HL-60 (cell line): ENCODE measurements at places on chromosomes 2 and 18.

DNA sequence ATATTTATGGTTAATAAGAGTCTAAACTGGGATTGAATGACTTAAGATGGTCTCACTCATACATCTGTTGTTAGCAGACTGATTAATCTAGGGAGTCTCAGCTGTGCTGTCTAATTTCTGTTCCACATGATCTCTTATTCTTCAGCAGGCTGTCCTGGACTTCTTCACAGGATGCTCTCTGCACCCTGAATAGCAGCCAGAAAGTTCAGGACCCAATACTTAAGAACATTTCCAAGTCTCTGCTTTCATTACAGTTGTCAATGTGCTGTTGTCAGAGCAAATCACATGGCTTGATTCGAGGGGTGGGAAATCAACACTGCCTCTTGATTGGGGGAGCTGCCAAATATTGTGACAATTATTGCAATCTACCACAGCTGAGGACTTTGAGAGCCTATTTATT, 627.1 kb upstream of the SLC8A1 start:
- no peak for DNase-seq

DNA sequence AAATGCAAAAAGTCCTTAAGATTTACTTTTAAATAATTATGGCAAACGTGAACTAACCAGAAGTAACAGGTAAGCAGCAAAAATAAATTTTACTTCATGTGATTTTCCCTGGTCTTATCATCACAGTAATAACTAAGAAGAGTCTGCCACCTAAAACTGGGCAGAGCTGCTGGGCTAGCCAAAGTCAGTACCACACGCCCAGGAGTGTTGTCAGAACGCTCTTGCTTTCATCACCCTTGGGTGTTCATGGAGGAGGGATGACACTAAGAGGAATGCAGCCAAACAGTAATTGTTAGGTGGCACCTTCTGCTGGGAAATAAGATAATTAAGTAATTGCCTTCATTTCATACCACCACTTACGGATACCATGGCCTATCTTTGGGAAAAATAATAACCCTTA, 92.0 kb upstream of the NEUROD1 start:
- no peak for DNase-seq

GRCh38 chr2:201118961-201119854, 3.2 kb downstream of the CFLAR start:
- peak; percentile 62 for DNase-seq

DNA sequence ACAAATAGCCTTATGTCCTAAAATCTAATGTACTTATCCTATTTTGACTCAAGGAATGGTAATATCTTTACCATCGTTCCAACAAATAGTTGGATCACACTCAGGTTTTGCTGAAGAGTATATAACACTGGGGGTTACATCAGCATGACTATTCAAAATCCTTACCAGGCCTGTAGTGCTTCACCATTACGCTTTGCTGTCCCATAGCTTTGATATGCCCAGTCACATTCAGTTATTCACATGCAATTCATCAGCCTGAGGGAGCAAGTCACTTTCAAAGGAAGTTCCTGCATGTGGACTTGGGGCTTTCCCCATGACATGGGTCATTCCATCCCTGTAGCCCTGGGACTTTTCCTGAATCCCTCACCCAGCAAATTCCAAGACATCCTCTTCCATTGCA, 39.6 kb downstream of the FTCDNL1 start:
- no peak for DNase-seq

GRCh38 chr2:98912221-98912851, 23.7 kb downstream of the CRACDL start:
- no peak for DNase-seq

GRCh38 chr2:61398413-61398812, 72.5 kb downstream of the USP34 start:
- no peak for DNase-seq

DNA sequence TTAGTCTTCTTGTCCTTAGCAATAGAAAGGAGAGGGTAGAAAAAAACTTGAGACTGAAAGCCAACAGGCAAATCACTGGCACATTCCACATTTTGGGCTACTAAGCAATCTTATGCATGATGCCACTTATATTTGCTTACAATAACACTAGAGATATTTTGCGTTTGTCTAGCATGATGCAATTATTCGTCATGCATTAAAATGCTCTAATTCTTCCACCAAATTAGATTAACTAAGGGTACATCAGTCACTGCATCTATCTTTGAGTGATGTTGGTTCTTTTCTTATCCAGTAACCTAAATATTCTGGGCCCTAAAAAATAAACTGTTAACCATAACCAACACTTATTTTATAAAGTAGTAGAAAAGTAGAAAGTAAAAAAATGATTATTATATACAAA, 1311.7 kb upstream of the CDH2 start:
- DNase-seq = no peak

DNA sequence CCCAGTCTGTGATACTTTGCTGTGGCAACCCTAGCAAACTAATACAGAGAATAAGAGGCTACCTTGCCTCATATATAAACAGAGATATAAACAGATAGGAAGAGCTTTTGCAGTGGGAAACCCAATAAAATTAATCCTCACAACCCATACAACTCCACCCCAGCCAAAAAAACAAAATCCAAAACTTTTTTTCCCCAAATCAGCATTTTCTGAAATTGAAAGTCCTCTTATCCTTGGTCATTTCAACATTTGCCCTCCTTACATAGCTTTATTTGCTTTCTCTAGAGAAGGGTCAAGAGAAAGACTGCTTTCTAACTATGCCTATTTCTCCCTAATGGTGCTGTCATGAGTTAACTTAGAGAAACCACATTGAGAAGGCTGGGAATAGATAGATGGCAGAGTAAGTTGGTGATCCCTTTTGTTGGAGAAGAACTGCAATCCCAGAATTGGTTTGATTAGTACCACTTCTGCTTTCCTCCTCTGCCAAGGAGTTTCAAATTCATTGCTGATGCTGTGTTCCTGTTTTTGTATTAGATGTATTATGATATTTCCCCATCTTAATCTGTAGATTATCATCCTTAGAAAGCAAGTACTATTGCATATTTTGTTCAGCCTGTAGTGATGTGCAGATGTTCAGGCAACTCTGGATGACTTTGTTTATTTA, 76.5 kb upstream of the B3GNT2 start:
- DNase-seq = peak; percentile 21

GRCh38 chr2:56590611-56591010, 406.8 kb downstream of the CCDC85A start:
- no peak for DNase-seq

GRCh38 chr2:44639399-44639798, 277.7 kb downstream of the CAMKMT start:
- no peak for DNase-seq

GRCh38 chr2:218555527-218555926, 12.6 kb downstream of the USP37 start:
- no peak for DNase-seq

- DNase-seq = no peak
Measured at GRCh38 chr2:144426981-144427479, 92.9 kb downstream of the ZEB2 start.

DNA sequence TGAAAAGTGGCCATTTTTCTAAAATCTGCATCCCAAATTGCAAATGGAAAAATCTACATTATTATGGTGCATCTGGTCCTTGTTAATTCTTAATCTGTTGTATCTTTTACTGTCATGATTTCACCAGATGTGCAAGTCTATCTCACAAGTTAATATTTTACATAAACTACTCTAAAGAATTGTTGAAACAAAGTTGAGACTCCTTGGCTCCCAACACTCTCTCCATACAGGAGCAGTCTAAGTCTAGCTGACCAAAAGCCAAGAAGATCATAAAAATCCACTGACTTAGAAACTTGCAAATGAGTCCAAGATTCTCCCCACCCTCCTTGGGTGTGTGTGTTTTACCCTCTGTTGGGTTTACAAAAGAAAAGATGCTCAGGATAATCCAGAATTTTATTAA, 85.1 kb downstream of the NCKAP5 start:
- DNase-seq = no peak

- no peak for DNase-seq
Measured at GRCh38 chr2:205752924-205753323, 70.6 kb downstream of the NRP2 start.

GRCh38 chr2:121809607-121810006, 54.2 kb downstream of the TSN start:
- no peak for DNase-seq

- DNase-seq = no peak
Measured at GRCh38 chr2:69138793-69139459, 125.9 kb downstream of the ANTXR1 start.

DNA sequence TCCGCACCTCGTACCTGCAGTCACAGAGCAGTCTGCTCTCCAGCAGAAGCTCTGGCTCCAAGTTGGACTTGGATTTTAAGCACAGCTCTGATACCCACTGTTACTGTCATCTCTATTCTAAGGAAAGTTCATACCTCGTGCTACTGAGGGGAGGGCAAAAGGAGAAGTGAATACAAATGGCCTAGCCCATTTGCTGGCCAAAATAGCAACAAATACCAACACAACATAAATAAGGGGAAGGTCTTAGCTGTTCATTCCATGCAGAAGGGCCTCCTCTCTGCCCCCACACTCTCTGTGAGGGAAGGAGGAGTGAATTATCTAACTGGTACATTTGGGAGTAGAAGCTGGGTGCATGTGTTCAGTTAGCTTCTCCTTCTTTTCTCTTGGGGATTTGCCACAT, 739.4 kb upstream of the RAB6C start:
- no peak for DNase-seq

DNA sequence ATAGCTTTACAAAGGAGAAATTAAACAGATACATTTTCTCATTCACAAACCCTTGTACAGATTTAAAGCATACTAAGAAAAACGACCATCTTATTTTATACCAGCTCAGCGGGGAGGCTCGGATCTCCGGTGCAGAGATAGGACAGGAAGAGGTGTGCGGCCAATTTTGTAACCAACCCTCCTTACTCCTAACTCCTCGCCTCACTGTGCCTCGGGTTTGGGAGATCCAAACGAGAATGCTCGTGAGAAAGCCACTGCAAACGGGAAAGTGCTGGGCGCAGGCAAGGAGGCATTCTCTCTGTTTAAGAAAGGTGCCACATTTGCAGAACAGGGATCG, 1.2 kb downstream of the KDSR start:
- DNase-seq = no peak

DNA sequence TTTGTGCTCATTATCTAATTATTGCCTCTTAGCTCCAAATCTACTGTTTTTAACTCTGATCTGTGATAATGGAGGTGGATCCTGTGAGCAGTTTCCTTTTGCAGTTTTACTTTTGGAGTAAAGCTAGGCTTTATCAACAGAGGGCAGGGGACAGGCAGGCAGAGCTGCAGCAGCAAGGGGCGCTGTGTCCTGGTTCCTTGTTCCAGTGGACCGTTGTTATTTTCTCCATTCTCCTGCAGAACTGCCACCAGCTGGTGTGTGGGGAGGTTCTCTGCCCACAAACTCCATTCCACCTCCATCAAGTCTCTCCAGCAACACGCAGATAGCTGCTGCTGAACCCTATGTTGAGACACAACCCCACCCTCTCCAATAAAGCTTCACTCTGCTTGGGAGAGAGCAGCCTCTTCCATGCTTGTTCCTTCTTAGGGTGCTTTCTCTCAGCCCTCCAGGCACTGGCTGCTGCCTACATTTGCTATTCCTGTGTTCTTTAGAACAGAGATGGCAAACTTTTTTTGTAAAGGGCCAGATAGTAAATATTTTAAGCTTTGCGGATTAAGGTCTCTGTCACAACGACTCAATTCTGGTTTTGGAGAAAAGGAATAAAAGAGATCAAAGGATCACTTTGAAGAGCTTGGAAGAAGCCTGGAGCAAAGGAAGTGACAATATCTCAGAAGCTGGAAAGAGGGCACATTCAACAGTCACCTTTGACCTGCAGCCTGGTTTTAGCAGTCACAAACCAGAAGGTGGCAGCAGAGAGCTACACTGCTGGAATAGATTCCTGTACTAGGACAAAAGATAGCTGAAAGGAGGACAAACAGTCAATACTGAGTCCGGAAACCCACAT, 208.8 kb downstream of the CCDC178 start:
- peak; percentile 36 for DNase-seq

DNA sequence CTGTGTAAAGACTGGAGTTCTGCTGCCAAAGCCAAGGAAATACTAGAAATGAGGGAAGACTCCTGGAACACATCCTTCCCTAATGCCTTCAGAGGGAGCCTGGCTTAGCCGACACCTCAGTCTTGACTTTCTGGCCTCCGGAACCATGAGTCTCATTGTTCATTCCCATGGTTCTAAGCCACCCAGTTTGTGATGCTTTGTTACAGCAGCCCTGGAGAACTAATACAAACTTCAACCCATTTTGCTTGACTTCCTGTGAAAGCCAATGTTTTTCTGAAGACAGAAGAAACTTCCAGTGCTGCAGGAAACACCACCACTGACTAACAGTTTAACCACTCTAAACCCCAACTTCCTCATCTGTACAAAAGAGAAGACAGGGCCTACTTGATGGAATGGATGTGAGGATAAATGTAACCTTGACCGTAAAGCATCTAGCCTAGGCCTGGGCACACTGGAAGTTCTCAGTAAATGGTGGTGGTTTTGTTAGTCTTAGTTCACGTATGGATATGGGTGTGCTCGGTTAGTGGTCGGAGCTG, 85.9 kb upstream of the RFX8 start:
- DNase-seq = peak; percentile 76

GRCh38 chr2:29782087-29782486, 139.3 kb downstream of the ALK start:
- no peak for DNase-seq

- no peak for DNase-seq
Measured at GRCh38 chr2:10413991-10414451, 34.1 kb downstream of the ODC1 start.

- no peak for DNase-seq
Measured at GRCh38 chr18:21313576-21313975, 71.5 kb downstream of the GREB1L start.

GRCh38 chr2:208820014-208820688, 413.6 kb downstream of the PTH2R start:
- no peak for DNase-seq

- DNase-seq = no peak
Measured at GRCh38 chr2:150088538-150088937, 398.9 kb downstream of the RND3 start.

GRCh38 chr2:176446718-176447414, 177.6 kb downstream of the MTX2 start:
- DNase-seq = no peak
